Activated T-helper 1 cell treated with anti-CD3 and anti-CD28 coated beads, Interleukin-12 subunit alpha, Interleukin-12 subunit beta, Interleukin-2, Interleukin-4 antibody, amounts not matched to agents 30 ng/mL and 10 ng/mL and 1 ng/mL, durations not matched to agents 14 hours and 24 hours and 36 hours (primary cell): ENCODE measurements at places on chromosomes 7 and 10. TPM values are rescaled to one million over a fixed set of nuclear protein-coding genes. Genes with fewer than 3 reads are reported as not detected.

- no peak overlapping the region for H3K4me3 ChIP-seq
- peaks cover 39% of the 10 kb centered on the region for H3K4me1 ChIP-seq
- H3K27me3 ChIP-seq, result no peaks in the 10 kb centered on the region
- H3K27ac ChIP-seq, result no peak overlapping the region
Observed at GRCh38 chr7:127715901-127716300, 63.9 kb downstream of the SND1 start.

- H3K4me3 ChIP-seq, result no peak overlapping the region
- H3K27me3 ChIP-seq, result peaks cover 3% of the 10 kb centered on the region
- H3K4me1 ChIP-seq, result no peaks in the 10 kb centered on the region
- H3K36me3 ChIP-seq, result peaks cover 8% of the 10 kb centered on the region
- no peak for DNase-seq
Observed at GRCh38 chr7:87318741-87319140, 26.7 kb upstream of the CROT start.

DNA sequence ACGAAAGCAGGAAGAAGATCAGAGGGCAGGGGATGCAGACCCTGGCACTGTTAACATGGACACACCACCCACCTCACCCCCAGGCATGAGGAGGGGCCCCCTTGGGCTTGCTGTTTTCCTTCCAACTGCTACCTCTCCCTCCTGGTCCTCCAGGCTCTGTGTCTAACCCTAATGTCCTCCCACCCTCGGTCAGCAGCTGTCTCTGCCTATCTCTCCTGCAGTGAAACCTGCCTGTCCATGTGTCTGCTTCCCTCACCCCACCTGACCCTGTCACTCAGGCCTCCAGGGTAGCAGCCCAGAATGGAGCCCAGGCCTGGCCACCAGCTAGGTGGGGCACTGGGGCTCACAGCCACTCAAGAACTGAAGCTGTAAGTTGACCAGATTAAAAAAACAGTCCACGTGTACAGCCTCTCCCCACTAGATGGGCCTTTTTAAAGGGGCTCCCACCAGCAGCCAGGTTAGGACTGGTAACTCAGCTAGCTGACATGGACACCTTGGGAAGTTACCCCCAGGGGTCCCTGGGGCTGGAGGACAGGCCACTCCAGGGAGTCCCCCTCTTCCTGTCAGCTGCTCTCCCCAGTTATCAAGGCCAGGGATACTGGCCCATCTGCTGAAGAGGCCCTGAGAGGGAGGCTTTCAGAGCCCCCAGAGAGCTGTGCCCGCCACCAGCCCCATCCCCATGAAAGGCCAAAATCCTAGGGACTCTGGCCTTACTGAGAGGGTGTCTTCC, 1.5 kb downstream of the SMARCD3 start:
- H3K36me3 ChIP-seq, result peaks cover 2% of the 10 kb centered on the region
- peaks cover 51% of the 10 kb centered on the region for H3K27me3 ChIP-seq
- no peak overlapping the region for H3K4me3 ChIP-seq
- no peak for DNase-seq

Gene ZNF239
- total RNA-seq, result 1.4 and 1.7 TPM in 2 replicates

DNA sequence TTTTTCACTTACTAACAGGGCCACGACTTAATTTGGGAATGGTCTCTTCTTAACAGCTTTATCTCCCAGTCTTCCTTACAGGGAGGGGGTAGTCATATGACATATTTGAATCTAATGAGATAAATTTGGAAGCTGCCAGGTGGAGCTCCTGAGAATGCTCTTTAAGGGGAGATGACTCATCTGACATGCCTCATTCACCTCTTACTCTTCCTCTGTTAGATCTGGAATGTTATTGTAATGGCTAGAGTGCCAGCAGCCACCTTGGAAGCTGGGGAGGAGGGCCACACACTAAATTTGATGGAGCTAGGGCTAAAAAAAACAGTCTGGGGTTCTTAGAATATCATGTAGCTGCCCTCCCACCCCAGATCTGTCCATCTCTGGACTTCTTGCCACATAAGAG, 22.7 kb downstream of the HECW1 start:
- H3K36me3 ChIP-seq, result no peaks in the 10 kb centered on the region
- no peak for DNase-seq
- peaks cover 21% of the 10 kb centered on the region for H3K27me3 ChIP-seq

DNA sequence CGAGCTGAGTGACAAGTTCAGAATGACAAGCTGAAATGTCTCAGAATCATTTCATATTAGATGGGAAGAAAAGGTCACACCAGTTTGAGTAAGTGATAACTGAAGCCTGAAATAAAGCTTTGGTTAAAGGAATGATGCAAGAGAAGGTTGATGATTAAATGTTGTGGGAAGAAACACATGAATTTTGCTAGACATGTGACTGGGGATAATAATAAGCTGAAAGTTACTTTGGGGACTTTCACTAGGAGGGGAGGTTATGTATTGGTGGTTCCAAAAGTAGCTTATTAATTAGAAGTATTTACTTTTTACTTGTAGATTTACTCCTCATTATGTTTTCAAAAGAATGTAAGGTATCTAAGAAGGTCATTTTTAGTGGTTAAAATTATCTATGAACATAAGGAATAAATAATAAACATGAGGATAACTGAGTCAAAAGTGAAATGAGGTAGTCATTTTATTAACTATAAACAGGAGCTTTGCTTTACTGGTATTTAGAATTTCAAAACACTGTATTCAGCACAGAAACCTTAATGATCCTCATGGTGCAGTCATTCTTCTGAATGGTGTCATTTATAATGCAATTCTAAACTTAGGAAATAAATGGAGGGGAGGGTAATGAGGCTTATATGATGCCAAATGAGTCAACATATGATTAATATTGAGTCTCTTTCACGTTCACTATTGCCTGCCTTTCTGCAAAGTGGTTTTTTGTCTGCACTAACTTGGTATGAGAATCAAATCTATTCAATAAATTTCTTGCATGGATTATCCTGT, 63.7 kb downstream of the PRKG1 start:
- no peaks in the 10 kb centered on the region for H3K4me1 ChIP-seq
- no peaks in the 10 kb centered on the region for H3K36me3 ChIP-seq
- no peak overlapping the region for H3K27ac ChIP-seq
- no peak for DNase-seq
- no peak overlapping the region for H3K4me3 ChIP-seq
- H3K27me3 ChIP-seq, result no peaks in the 10 kb centered on the region

Gene AGAP4
- total RNA-seq, result 15.0 and 16.7 TPM in 2 replicates

Gene HOXA1
- 0.16 and 0.24 TPM in 2 replicates for total RNA-seq

DNA sequence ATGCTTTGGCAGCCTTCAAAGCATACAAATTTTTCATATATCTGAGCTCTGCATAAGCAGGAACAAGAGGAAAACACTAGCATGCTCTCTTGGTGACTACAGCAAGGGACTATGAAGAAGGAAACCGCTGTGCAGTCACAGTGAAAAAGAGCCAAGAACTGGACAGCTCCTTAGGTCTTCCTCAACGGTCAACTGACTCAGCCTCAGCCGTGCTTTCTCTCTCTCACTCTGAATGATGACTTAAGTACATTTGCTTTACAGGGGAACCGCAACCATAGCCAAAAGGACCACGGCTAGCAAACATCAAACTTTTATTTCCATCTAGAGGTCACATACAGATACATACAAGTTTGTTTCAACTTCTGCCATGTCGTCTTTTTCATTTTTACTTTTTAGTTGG, 69.9 kb downstream of the HYCC1 start:
- peaks cover 6% of the 10 kb centered on the region for H3K36me3 ChIP-seq
- no peaks in the 10 kb centered on the region for H3K4me1 ChIP-seq
- no peak overlapping the region for H3K4me3 ChIP-seq

DNA sequence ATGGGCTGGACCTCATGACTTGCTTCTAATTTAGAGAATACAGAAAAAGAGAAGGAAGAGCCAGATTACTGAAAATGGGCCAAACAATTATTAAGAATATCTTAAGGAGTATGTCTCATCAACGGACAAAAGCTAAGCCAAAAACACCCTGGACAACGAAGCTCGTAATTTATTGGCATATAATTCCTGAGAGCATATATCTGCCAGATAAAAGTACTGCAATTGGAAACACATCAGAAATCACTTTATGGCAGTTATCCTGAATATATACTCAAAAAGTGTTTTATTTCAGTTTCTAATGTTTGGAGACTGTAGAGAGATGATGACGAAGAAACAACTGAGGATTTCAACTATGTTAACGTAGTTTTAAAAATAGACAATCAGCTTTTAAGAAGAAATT, 211.8 kb downstream of the CSTF2T start:
- no peaks in the 10 kb centered on the region for H3K36me3 ChIP-seq
- H3K27ac ChIP-seq, result no peak overlapping the region
- no peaks in the 10 kb centered on the region for H3K4me1 ChIP-seq
- no peak for DNase-seq
- H3K4me3 ChIP-seq, result no peak overlapping the region

- no peak overlapping the region for H3K27ac ChIP-seq
- H3K27me3 ChIP-seq, result peaks cover 2% of the 10 kb centered on the region
- no peaks in the 10 kb centered on the region for H3K4me1 ChIP-seq
- DNase-seq, result no peak
Observed at GRCh38 chr7:28587211-28587610, 174.9 kb downstream of the CREB5 start.

DNA sequence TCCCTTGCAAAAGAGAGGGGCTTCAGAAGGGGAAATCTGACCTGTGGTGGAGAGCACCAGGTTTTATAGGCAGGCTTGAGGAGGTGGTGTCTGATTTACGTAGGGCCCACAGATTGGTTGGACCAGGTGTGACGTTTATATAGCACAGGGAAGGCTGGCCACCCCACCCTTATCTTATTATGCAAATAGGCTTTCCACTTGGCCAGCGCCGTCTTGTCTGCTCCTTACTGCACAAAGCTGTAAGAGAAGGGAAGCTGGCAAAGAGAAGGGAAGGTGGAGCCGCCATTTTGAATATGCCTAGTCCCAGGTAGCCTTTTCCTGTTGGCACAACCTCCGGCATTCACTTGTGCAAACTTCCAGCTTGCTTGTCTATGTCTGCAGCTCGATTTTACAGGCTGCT, 221.4 kb downstream of the GATA3 start:
- H3K27me3 ChIP-seq, result peaks cover 11% of the 10 kb centered on the region
- peaks cover 1% of the 10 kb centered on the region for H3K36me3 ChIP-seq
- no peak for DNase-seq
- no peak overlapping the region for H3K27ac ChIP-seq
- peaks cover 7% of the 10 kb centered on the region for H3K4me1 ChIP-seq

DNA sequence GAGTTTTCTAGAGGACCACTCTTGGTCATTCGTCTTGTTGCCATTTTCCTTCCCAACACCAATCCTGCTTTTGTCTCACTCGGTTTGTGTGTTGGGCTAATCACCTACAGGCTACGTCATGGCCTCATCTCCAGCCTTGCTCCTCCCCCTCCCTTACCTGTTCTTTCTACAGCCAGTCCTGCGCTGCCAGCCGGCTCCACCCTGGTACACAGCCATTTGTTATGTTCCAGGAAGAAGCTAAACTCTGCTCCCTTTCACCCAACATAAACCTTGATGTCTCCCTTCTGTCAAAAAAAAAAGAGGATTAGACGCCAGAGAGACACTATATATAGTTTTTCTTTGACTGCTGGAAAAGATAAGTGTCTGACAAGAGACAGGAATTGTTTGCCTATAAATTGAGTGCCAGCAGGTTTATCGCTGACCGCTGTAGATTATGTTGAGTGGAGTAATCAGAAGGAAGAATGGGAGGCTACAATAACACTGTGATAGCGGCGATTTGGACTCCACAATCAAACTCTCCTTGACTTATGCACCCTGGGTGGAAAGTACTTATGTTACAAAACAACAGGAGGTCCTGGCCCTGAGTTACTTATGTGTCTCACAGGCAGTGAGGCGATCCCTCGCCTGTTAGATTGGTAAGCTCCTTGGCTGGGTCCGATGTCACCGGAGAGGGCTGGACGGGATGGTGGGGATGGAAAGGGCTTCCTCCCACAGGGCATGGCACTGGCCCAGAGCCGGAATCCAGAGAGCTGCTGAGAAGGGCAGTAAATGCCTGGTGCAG, 171.3 kb upstream of the BMPER start:
- no peak overlapping the region for H3K4me3 ChIP-seq
- no peaks in the 10 kb centered on the region for H3K36me3 ChIP-seq
- DNase-seq, result no peak

DNA sequence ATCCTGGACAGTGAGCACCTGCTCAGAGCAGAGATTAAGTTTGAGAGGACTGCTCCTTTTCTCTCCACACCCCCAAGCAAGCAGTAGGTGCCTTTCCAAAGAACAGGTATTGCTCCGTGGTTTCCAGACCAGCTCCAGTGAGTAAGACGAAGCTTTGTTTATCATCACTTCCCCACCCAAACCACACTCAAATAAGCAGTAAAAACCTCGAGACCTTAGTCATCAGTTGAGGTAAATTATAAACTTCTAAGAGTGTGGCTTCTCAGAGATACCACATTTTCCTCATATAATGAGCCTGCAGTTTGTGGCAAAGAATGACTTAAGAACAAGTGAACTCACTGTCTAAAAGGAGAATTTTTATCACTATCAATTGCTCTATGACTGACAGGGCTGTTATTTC, 50.0 kb upstream of the GRB10 start:
- H3K4me3 ChIP-seq, result peak overlapping the region; percentile 45
- H3K27me3 ChIP-seq, result peaks cover 21% of the 10 kb centered on the region
- peak; percentile 42 for DNase-seq
- H3K27ac ChIP-seq, result peak overlapping the region; percentile 30
- H3K4me1 ChIP-seq, result peaks cover 45% of the 10 kb centered on the region
- H3K36me3 ChIP-seq, result peaks cover 3% of the 10 kb centered on the region

DNA sequence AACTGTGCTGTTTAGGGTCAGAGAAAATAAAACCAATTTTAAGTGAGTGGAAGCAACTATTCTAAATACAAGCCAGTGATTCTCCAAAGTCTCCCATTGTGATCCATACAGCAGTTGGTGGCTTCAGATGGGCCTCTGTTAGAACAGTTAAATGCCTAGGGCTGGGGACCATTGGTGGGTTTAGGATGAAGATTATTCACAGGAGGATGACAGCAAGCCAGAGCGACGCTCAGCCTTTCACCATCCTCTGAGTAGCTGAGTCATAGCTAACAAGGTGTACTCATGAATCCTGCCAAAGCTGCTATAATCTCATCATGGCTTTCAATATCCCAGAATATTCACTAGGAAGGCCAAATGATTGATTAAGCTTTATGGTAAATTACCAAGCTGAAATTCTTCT, 39.6 kb downstream of the STARD3NL start:
- no peaks in the 10 kb centered on the region for H3K27me3 ChIP-seq
- H3K4me3 ChIP-seq, result no peak overlapping the region
- no peak for DNase-seq
- H3K4me1 ChIP-seq, result peaks cover 49% of the 10 kb centered on the region
- H3K36me3 ChIP-seq, result peaks cover 31% of the 10 kb centered on the region

GRCh38 chr7:121837462-121837861, 35.5 kb upstream of the PTPRZ1 start:
- H3K4me1 ChIP-seq, result no peaks in the 10 kb centered on the region

Gene MYO3A
- total RNA-seq, result not detected in 2 replicates
